ENCODE measurements at places on chromosomes 1 and 21.

DNA sequence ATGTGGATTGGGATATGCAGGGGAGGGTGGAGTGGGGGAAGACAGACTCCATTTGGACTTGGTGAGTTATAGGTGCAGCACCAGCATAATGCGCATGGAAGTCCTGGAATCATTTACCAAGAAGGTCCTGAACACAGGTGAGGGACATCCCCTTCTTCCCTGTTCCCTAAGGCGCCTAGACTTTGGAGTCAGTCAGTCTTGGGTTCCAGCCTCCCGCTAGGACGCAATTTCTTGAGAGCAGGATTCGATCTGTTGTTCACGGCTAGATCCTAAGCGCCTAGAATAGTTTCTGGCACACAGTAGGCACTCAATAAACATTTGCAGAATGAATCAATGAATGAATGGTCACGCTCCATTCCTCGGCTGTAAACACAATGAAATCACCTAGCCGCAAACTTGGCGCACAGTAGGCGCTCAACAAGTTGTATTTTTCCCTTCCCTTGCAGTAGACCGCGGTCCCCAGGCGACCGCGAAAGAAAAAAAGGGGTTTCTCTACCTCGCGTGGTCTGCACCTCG is 1.0 kb upstream of the AK4 start:
- no peak for DNase-seq
- peak overlapping the region; percentile 87 for H3K4me3 ChIP-seq
- peak overlapping the region; percentile 52 for H3K27ac ChIP-seq
- H3K36me3 ChIP-seq: peaks cover 9% of the 10 kb centered on the region
- H3K27me3 ChIP-seq: peaks cover 30% of the 10 kb centered on the region
- H3K4me1 ChIP-seq: peaks cover 45% of the 10 kb centered on the region

DNA sequence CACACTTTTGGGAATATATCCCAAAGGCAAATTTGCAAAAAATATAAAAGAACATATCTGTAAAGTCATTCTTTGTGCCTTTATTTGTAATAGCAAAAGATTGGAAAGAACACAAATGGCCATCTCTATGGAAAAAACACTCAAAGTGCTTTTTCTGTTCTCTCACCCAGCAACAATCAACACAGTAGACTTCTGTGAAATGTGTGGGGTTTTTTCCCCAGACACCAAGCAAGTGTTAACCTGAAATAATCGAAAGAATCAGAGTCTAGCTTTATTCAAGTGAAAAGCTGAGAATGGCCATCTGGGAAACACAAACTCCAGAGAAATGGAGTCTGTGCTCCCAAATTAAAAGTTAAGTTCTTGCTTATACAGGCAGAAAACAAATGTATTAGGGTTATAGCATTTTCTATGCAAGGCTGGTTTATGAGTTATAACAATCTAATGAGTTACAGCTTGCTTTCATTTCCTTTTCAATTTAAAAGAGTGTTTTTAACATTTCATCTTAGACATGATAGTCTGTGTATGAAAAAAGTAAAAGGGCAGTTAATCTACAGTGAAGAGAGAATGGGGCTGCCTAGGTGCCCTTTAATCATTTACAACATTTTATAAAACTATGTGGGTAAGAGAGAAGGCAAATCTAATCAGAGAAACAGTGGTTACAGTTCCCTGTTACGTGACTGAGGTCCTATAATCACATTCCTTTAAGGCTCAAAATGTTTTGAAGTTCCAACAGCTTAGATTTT is 46.6 kb downstream of the SLC30A7 start:
- no peaks in the 10 kb centered on the region for H3K27me3 ChIP-seq
- no peak for DNase-seq
- H3K27ac ChIP-seq: no peak overlapping the region
- H3K4me3 ChIP-seq: peak overlapping the region; percentile 48
- peaks cover 33% of the 10 kb centered on the region for H3K4me1 ChIP-seq
- H3K36me3 ChIP-seq: peaks cover 86% of the 10 kb centered on the region

GRCh38 chr1:165747632-165748447 is 20.8 kb downstream of the TMCO1 start:
- peaks cover 35% of the 10 kb centered on the region for H3K36me3 ChIP-seq
- H3K27ac ChIP-seq: no peak overlapping the region
- H3K4me1 ChIP-seq: no peaks in the 10 kb centered on the region
- H3K27me3 ChIP-seq: no peaks in the 10 kb centered on the region
- H3K4me3 ChIP-seq: no peak overlapping the region
- no peak for DNase-seq

- peak; percentile 48 for DNase-seq
- peaks cover 7% of the 10 kb centered on the region for H3K4me1 ChIP-seq
- H3K27me3 ChIP-seq: peaks cover 74% of the 10 kb centered on the region
- H3K4me3 ChIP-seq: peak within 1 kb of the TSS; percentile 93
- peaks cover 2% of the 10 kb centered on the region for H3K36me3 ChIP-seq
- no peak within 1 kb of the TSS for H3K27ac ChIP-seq
Measured at GRCh38 chr1:157045250-157046218, at the start of gene ARHGEF11. TSS of gene ARHGEF11 (minus strand) at chr1:157045742. CDS start at chr1:157044330, 1,412 bp downstream.

GRCh38 chr1:85599681-85600080 is 19.1 kb downstream of the CCN1 start:
- no peaks in the 10 kb centered on the region for H3K36me3 ChIP-seq
- no peak overlapping the region for H3K4me3 ChIP-seq
- no peak overlapping the region for H3K27ac ChIP-seq
- H3K27me3 ChIP-seq: no peaks in the 10 kb centered on the region
- DNase-seq: no peak

DNA sequence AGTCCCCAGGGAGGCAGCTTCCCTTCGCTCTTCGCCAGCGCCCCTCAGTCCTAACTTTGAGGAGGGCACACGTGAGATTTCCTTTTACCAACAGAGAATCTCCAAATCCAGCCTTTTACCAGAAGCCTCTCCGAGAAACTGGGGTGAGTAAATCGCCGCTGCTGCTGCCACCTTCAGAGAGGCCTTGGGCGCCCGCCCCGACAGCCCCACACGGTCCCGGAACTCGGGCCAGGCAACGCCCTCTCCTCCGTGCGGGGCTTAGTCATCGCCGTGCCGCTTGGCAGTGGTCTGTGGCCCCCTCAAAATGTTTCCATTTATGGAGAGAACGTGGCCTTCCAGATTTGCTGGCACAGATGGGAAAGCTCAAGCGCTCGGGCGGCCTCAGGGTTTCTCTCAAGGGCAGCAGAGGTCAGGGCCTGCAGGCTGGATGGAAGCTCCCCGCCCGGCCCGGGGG is 41.4 kb upstream of the COL6A2 start:
- H3K36me3 ChIP-seq: no peaks in the 10 kb centered on the region
- no peak for DNase-seq
- H3K4me3 ChIP-seq: no peak overlapping the region
- peaks cover 7% of the 10 kb centered on the region for H3K27me3 ChIP-seq
- H3K4me1 ChIP-seq: peaks cover 3% of the 10 kb centered on the region

GRCh38 chr1:61083013-61083806 is 849 bp downstream of the NFIA start:
- H3K4me3 ChIP-seq: peak overlapping the region; percentile 64
- H3K27me3 ChIP-seq: peaks cover 80% of the 10 kb centered on the region
- no peaks in the 10 kb centered on the region for H3K36me3 ChIP-seq
- H3K4me1 ChIP-seq: peaks cover 23% of the 10 kb centered on the region

DNA sequence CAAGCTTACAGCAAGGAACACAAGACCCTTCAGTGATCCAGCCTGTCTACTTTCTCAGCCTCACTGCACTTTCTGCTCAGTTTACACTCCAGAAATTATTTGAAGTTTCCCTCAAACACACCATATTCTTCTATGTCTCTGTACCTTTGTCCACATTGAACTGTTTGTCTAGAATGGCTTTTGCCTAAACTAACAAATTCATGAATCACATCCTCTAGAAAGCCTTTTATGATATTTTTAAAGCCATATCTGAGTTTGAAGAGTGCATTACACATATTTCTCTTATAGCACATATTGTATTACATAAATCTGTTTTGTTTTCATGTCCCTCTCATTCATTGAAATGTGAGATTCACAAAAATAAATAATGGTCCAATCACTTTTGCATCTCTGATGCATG is 446.0 kb upstream of the ZRANB2 start:
- DNase-seq: no peak
- no peaks in the 10 kb centered on the region for H3K4me1 ChIP-seq
- H3K36me3 ChIP-seq: no peaks in the 10 kb centered on the region
- H3K27me3 ChIP-seq: no peaks in the 10 kb centered on the region
- H3K27ac ChIP-seq: no peak overlapping the region
- H3K4me3 ChIP-seq: no peak overlapping the region

- H3K4me1 ChIP-seq: peaks cover 35% of the 10 kb centered on the region
- H3K4me3 ChIP-seq: no peak overlapping the region
- H3K27ac ChIP-seq: peak overlapping the region; percentile 28
- peak; percentile 54 for DNase-seq
Measured at GRCh38 chr1:234866007-234866866, 256.3 kb upstream of the IRF2BP2 start.

DNA sequence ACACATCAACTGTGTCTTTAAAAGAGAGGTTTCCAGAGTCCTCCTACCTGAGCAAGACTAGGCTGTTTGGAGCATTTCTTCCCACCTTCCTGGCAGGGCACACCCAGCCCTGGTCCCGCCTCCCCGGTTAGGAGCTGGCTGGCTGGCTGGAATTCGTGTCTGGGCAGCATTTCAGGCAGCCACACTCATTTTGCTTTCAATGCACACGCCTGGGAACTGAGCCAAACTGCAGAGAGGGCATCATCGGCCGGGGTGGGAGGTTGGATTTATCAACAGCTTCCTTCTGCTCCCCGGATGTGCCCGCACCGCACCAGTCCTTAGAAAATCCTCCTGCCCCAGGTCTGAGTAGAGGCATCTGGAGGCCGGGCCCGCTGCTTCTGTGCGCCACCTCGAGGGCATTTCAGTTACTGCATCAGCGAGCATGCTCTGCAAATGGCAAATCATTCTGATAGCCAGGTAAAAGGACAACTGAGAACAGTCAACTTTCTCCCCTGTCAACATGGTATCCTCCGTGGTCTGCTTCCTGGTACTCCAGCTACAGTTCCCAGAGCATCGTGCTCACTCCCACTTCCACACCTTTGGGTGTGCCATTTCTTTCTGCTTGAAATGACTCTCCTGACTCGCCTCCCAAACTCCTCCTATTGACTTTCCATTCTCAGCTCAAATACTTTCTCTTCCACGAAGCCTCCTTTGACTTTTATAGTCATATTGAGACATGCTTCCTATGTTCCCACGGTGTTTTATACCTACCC is 20.6 kb downstream of the TCEA3 start:
- DNase-seq: peak; percentile 74
- no peak overlapping the region for H3K27ac ChIP-seq
- H3K36me3 ChIP-seq: peaks cover 3% of the 10 kb centered on the region

GRCh38 chr1:236273358-236273757 is 8.4 kb downstream of the ERO1B start:
- H3K36me3 ChIP-seq: no peaks in the 10 kb centered on the region
- no peak for DNase-seq
- no peak overlapping the region for H3K4me3 ChIP-seq
- H3K4me1 ChIP-seq: no peaks in the 10 kb centered on the region
- H3K27me3 ChIP-seq: peaks cover 13% of the 10 kb centered on the region

- peaks cover 30% of the 10 kb centered on the region for H3K36me3 ChIP-seq
- H3K4me1 ChIP-seq: peaks cover 4% of the 10 kb centered on the region
- no peaks in the 10 kb centered on the region for H3K27me3 ChIP-seq
- no peak overlapping the region for H3K4me3 ChIP-seq
- no peak overlapping the region for H3K27ac ChIP-seq
- DNase-seq: no peak
Measured at GRCh38 chr1:37502104-37502503, 12.5 kb downstream of the MEAF6 start.

- no peaks in the 10 kb centered on the region for H3K36me3 ChIP-seq
- DNase-seq: no peak
- no peaks in the 10 kb centered on the region for H3K4me1 ChIP-seq
- H3K27ac ChIP-seq: no peak overlapping the region
- peaks cover 6% of the 10 kb centered on the region for H3K27me3 ChIP-seq
Measured at GRCh38 chr1:29586991-29587745, 350.8 kb downstream of the PTPRU start.

- H3K4me3 ChIP-seq: no peak overlapping the region
- H3K27ac ChIP-seq: no peak overlapping the region
- no peaks in the 10 kb centered on the region for H3K4me1 ChIP-seq
- no peak for DNase-seq
- H3K27me3 ChIP-seq: no peaks in the 10 kb centered on the region
Measured at GRCh38 chr21:27047283-27047657, 80.4 kb upstream of the ADAMTS5 start.

DNA sequence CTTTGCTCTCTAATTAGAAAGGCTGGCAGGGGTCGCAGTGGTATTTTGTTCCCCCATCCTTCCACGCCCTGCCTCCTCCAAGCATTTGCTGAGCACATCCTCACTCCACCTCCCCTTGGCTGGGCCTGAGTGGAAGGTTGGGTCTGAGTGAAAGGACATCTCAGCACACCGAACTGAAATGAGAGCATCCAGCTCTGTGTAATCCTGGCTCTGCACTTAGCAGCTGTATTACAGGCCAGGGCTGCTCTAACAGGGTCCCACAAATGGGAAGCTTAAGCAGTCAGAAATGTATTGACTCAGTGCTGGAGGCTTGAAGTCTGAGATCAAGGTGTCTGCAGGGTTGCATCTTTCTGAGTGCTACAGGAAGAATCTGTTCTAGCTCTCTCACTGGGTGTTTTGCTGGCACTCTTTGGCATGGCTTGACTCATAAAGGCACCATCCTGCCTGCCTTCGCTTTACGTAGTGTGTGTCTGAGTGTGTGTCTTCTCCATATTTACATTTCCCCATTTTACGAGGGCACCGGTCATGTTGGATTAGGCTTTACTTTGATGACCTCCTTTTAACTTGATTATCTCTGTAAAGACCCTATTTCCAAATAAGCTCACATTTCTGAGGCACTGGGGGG is 48.5 kb upstream of the IGSF21 start:
- H3K27me3 ChIP-seq: no peaks in the 10 kb centered on the region
- no peaks in the 10 kb centered on the region for H3K4me1 ChIP-seq
- H3K27ac ChIP-seq: no peak overlapping the region
- no peak overlapping the region for H3K4me3 ChIP-seq

- H3K4me1 ChIP-seq: peaks cover 33% of the 10 kb centered on the region
- peak overlapping the region; percentile 13 for H3K4me3 ChIP-seq
- no peak for DNase-seq
- H3K36me3 ChIP-seq: no peaks in the 10 kb centered on the region
Measured at GRCh38 chr1:119662034-119662437, 14.0 kb upstream of the ZNF697 start.

GRCh38 chr1:220511179-220511578 is 16.8 kb upstream of the MARK1 start:
- DNase-seq: no peak
- no peaks in the 10 kb centered on the region for H3K4me1 ChIP-seq
- no peak overlapping the region for H3K27ac ChIP-seq

DNA sequence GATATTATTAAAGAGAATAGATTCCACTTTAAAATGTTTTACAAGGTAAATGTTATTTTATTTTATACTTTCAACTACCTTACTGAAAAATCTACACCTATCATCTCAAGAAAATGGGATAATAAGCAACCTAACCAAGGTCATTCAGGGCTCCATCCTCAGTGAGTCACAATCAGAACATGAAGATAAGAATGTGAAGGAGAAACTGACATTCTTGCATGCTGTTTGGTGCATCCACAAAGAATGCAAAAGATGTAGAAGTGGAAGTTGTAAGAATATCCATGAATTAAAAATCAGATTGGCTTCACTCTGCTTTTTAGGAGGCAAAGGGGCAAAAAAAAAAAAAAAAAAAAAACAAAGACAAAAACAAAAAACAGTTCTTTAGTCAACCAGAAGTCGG is 6.5 kb downstream of the WARS2 start:
- H3K4me1 ChIP-seq: peaks cover 2% of the 10 kb centered on the region
- no peak overlapping the region for H3K4me3 ChIP-seq
- H3K27ac ChIP-seq: no peak overlapping the region
- H3K36me3 ChIP-seq: peaks cover 1% of the 10 kb centered on the region
- no peak for DNase-seq

Measured in T-helper 2 cell treated with Interferon-gamma antibody and Interleukin-4, amounts not matched to agents 5 μg/mL and 100 μg/mL, for 36 hours (primary cell).